ENCODE measurements at places on chromosomes 4 and X. TPM values are rescaled to one million over a fixed set of nuclear protein-coding genes. Genes with fewer than 3 reads are reported as not detected.

The COL4A5 gene
- 27.0 TPM for total RNA-seq

The PRKG2 gene
- 20.3 TPM for total RNA-seq

The FMR1NB gene
- not detected for total RNA-seq

The LUZP4 gene
- total RNA-seq = not detected

The F8A1 gene
- total RNA-seq = 2.0 TPM

The FREM3 gene
- total RNA-seq = not detected

The APBB2 gene
- 23.5 TPM for total RNA-seq

The CPZ gene
- 12.2 TPM for total RNA-seq

The SLITRK4 gene
- not detected for total RNA-seq

The MAGED4B gene
- total RNA-seq = 18.3 TPM

The NXF3 gene
- total RNA-seq = not detected

The TBX22 gene
- not detected for total RNA-seq

The SSX4B gene
- not detected for total RNA-seq

The CFP gene
- total RNA-seq = 0.17 TPM

The ERAS gene
- not detected for total RNA-seq

The RTL3 gene
- total RNA-seq = not detected

The SGMS2 gene
- total RNA-seq = 38.9 TPM

The COL25A1 gene
- total RNA-seq = 0.34 TPM

The UGT2B7 gene
- not detected for total RNA-seq

The SCLT1 gene
- total RNA-seq = 5.7 TPM

The ANXA5 gene
- total RNA-seq = 851 TPM

The PTCHD1 gene
- not detected for total RNA-seq

The WDR13 gene
- 139 TPM for total RNA-seq

The HEPH gene
- 70.2 TPM for total RNA-seq

The SMIM10L2A gene
- total RNA-seq = 0.17 TPM

The KDR gene
- total RNA-seq = 0.16 TPM

The ADH6 gene
- total RNA-seq = not detected

The SLC6A14 gene
- total RNA-seq = 0.17 TPM

The L1CAM gene
- 0.09 TPM for total RNA-seq

The ZNF711 gene
- 0.69 TPM for total RNA-seq

The ENPEP gene
- total RNA-seq = 0.17 TPM

The HS3ST1 gene
- total RNA-seq = under 0.01 TPM

The MAGEA10 gene
- total RNA-seq = not detected

The NAP1L3 gene
- 3.5 TPM for total RNA-seq

The ZIC3 gene
- total RNA-seq = not detected

The HERC6 gene
- total RNA-seq = 9.0 TPM

The VSIG4 gene
- not detected for total RNA-seq

The CENPVL1 gene
- not detected for total RNA-seq

The HDAC8 gene
- 25.1 TPM for total RNA-seq

The FAM9B gene
- total RNA-seq = not detected

The GPR50 gene
- total RNA-seq = not detected

The SLC10A6 gene
- total RNA-seq = 0.47 TPM

The SMIM31 gene
- total RNA-seq = not detected

The MYOZ2 gene
- not detected for total RNA-seq

The ANKRD50 gene
- 27.7 TPM for total RNA-seq

The NPY1R gene
- total RNA-seq = not detected

The RASGEF1B gene
- not detected for total RNA-seq

The LRP2BP gene
- total RNA-seq = 0.26 TPM

The IGSF1 gene
- not detected for total RNA-seq

The ATP7A gene
- total RNA-seq = 27.9 TPM

The HHIP gene
- 0.16 TPM for total RNA-seq

The GYPB gene
- not detected for total RNA-seq

The ABCG2 gene
- total RNA-seq = 1.1 TPM

The DCAF4L1 gene
- total RNA-seq = not detected

Measured in bronchial smooth muscle cell (primary cell).